ENCODE measurements at places on chromosomes 1 and 21.

DNA sequence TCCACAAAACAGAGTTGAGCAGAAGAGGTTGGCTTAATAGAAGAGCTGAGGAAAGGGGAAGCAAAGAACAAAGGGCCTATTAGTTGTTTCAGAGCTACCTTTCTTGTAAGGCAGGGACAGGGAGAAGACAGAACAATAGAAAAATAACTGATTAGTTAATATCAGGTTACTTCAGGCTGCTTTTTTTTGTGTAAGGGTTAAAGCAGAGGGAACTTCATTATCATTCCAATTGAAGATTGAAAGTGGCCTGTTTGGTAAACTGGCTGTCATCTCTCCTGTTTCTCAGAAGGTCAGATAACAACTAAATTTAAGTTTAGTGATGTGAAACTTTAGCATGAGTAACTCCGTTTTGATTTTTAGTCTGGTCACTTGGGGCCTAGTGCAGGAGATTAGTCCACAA is 22.3 kb downstream of the CDC42 start:
- no peak for DNase-seq
- H3K4me3 ChIP-seq = no peak overlapping the region
- H3K4me1 ChIP-seq = peaks cover 20% of the 10 kb centered on the region
- H3K27me3 ChIP-seq = no peaks in the 10 kb centered on the region
- H3K27ac ChIP-seq = no peak overlapping the region

DNA sequence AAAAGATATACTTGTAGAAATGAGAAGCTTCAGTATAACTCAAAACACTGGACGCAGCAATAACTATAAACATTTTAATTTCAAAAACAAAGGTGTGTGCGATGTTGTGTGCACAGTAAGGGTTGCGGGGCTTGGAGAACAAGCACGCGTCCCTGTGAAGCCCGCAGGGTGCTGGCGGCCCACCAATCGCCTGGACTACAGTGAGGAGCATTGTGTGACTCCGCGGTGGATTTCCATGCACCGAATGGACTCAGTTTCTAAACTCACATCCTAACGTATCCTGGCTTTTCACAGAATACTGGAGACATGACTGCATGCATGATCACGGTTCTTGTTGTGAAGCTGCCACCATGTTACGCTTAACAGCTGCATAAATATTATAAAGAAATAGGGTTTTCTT is 33.0 kb downstream of the NTPCR start:
- no peaks in the 10 kb centered on the region for H3K4me1 ChIP-seq
- H3K27ac ChIP-seq = no peak overlapping the region
- no peaks in the 10 kb centered on the region for H3K36me3 ChIP-seq
- no peaks in the 10 kb centered on the region for H3K27me3 ChIP-seq

GRCh38 chr1:206441336-206441967 is 28.8 kb upstream of the IKBKE start:
- DNase-seq = no peak
- H3K36me3 ChIP-seq = peaks cover 100% of the 10 kb centered on the region
- no peak overlapping the region for H3K4me3 ChIP-seq
- H3K4me1 ChIP-seq = peaks cover 20% of the 10 kb centered on the region

- H3K27ac ChIP-seq = no peak overlapping the region
- no peaks in the 10 kb centered on the region for H3K27me3 ChIP-seq
- H3K4me1 ChIP-seq = peaks cover 21% of the 10 kb centered on the region
- no peak overlapping the region for H3K4me3 ChIP-seq
- no peak for DNase-seq
Measured at GRCh38 chr1:54255026-54255702, 55.2 kb downstream of the MRPL37 start.

DNA sequence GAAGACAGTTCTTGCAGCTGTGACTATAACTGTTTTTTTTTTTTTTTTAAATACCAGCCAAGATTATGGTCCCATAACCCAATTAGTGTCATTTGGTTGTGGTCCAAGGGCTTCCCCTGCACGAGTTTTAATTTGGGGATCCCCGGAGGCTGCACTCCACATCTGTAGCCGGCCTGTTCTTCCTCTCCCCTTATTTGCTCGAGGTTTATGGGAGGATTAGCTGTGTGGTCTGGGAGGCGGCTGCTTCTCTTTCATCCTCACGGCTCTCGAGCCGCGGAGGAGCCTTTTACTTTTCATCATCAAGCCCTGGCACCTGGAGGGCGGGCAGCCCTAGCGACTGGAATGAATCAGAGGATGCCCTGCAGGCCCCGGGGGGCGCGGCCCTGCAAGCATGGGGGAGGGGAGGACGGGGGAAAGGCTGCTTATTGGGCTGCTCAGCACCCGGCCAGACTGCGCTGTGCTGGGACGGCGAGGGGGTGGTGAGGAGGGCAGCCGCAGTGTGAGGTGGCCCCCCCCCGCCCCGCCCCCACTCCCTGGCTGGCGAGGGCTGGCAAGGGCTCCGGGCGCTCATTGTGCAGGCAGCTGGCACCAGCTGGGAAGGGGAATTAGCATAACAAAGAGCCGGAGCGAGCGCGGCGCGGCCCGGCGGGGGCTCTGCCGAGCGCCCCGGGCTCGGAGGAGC is 18.5 kb downstream of the SERTAD4 start:
- no peak overlapping the region for H3K27ac ChIP-seq
- no peaks in the 10 kb centered on the region for H3K36me3 ChIP-seq
- peaks cover 13% of the 10 kb centered on the region for H3K4me1 ChIP-seq
- DNase-seq = peak; percentile 42
- peak overlapping the region; percentile 59 for H3K4me3 ChIP-seq

GRCh38 chr1:224245188-224245587 is 62.1 kb downstream of the DEGS1 start:
- peak; percentile 67 for DNase-seq
- H3K4me1 ChIP-seq = peaks cover 21% of the 10 kb centered on the region
- H3K36me3 ChIP-seq = no peaks in the 10 kb centered on the region
- no peaks in the 10 kb centered on the region for H3K27me3 ChIP-seq
- H3K4me3 ChIP-seq = no peak overlapping the region

GRCh38 chr1:216456682-216457081 is 33.4 kb upstream of the USH2A start:
- H3K27me3 ChIP-seq = no peaks in the 10 kb centered on the region
- no peaks in the 10 kb centered on the region for H3K36me3 ChIP-seq
- no peak overlapping the region for H3K4me3 ChIP-seq

GRCh38 chr1:228034954-228035837 is 28.4 kb downstream of the WNT3A start:
- no peak overlapping the region for H3K4me3 ChIP-seq
- peaks cover 62% of the 10 kb centered on the region for H3K27me3 ChIP-seq
- DNase-seq = no peak
- H3K36me3 ChIP-seq = no peaks in the 10 kb centered on the region
- H3K27ac ChIP-seq = no peak overlapping the region

- no peaks in the 10 kb centered on the region for H3K36me3 ChIP-seq
- no peak overlapping the region for H3K27ac ChIP-seq
- no peak overlapping the region for H3K4me3 ChIP-seq
- DNase-seq = no peak
Measured at GRCh38 chr1:56146449-56146848, 432.9 kb downstream of the PLPP3 start.

GRCh38 chr1:116306102-116306501 is 66.9 kb upstream of the ATP1A1 start:
- H3K27ac ChIP-seq = no peak overlapping the region
- H3K4me3 ChIP-seq = no peak overlapping the region
- H3K4me1 ChIP-seq = no peaks in the 10 kb centered on the region
- DNase-seq = no peak
- H3K27me3 ChIP-seq = no peaks in the 10 kb centered on the region

- H3K4me3 ChIP-seq = no peak overlapping the region
- DNase-seq = no peak
- peaks cover under 1% of the 10 kb centered on the region for H3K36me3 ChIP-seq
- no peaks in the 10 kb centered on the region for H3K27me3 ChIP-seq
Measured at GRCh38 chr1:13801655-13802486, 101.9 kb downstream of the PRDM2 start.

GRCh38 chr1:198361237-198361767 is 179.2 kb downstream of the ATP6V1G3 start:
- DNase-seq = no peak
- H3K27me3 ChIP-seq = no peaks in the 10 kb centered on the region
- no peaks in the 10 kb centered on the region for H3K4me1 ChIP-seq
- H3K4me3 ChIP-seq = no peak overlapping the region

- H3K27ac ChIP-seq = peak overlapping the region; percentile 44
- peaks cover 22% of the 10 kb centered on the region for H3K4me1 ChIP-seq
- peaks cover 22% of the 10 kb centered on the region for H3K36me3 ChIP-seq
Measured at GRCh38 chr21:33761441-33762036, 119.2 kb downstream of the ITSN1 start.

DNA sequence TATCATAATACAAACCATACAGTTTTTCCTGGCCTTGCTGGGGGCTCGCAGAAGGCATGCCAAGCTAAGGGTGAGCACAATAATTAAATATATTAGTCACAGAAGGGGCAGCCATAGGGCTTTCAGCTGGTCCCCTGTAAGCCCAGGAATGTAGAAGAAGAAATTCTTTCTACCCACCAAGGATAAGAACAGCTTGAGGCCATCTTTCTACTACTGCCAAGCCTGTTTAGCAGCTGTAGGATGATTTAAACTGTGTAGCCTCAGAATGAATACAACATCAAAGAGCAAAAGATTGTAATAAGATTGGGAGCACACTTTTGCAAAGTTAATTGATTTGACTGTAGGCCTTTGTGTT is 171.5 kb downstream of the LRRC7 start:
- H3K27ac ChIP-seq = no peak overlapping the region
- no peak overlapping the region for H3K4me3 ChIP-seq
- no peaks in the 10 kb centered on the region for H3K27me3 ChIP-seq
- no peak for DNase-seq

DNA sequence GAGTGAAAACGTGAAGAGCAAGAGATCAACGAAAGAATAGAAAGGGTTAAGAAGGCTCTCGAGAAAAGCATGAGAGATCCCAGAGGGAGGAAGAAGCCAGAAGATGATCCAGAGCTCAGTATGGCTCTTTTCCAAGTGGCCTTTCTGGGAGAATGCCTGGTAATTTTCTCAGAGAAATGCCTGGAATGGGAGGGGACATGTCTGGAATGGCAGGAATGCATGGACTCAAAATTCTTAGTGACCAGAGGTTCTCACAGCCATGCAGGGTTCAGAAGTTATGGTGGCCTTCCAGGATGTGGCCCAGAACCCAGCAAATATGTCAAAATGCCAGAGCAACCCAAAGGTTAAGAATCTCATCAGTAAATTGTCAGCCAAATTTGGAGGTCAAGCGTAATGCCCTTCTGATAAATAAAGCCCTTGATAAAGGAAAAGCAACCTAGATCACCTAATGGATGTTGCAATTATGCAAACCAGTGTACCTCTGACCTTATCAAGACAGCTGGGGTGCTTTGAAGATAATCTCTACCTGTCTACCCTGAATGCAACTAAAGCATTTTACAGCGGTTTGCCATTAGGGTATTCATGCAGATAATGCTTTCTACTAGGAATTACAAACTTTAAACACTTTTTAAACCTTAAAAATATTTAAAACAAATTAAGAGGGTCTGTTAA is 53.1 kb downstream of the NBPF6 start:
- H3K27ac ChIP-seq = no peak overlapping the region
- H3K4me1 ChIP-seq = no peaks in the 10 kb centered on the region
- H3K36me3 ChIP-seq = no peaks in the 10 kb centered on the region
- H3K27me3 ChIP-seq = no peaks in the 10 kb centered on the region

GRCh38 chr1:1573843-1574720 is 581 bp downstream of the SSU72 start:
- H3K27me3 ChIP-seq = no peaks in the 10 kb centered on the region
- peak; percentile 58 for DNase-seq
- H3K36me3 ChIP-seq = no peaks in the 10 kb centered on the region

DNA sequence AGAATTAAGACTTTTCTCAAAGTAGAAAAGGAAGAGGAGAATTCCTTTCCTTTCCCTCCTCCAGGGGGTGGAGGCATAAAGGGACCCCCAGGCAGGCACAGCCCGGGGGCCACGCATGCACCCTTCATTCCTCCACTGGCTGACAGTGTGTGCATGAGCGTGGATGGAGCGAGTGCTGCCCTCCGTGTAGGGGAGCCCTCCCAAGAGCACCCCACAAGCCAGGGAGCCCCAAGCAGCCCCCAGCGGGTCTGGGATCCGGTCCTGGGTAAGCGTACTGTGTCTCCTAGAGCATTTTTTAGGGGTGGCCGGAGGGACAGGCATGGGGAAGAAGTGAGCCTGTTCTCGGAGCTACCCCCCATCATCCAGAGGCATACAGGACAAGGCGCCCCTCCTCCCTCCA is 120.5 kb downstream of the SIK1 start:
- no peaks in the 10 kb centered on the region for H3K27me3 ChIP-seq
- H3K27ac ChIP-seq = no peak overlapping the region
- no peak for DNase-seq

DNA sequence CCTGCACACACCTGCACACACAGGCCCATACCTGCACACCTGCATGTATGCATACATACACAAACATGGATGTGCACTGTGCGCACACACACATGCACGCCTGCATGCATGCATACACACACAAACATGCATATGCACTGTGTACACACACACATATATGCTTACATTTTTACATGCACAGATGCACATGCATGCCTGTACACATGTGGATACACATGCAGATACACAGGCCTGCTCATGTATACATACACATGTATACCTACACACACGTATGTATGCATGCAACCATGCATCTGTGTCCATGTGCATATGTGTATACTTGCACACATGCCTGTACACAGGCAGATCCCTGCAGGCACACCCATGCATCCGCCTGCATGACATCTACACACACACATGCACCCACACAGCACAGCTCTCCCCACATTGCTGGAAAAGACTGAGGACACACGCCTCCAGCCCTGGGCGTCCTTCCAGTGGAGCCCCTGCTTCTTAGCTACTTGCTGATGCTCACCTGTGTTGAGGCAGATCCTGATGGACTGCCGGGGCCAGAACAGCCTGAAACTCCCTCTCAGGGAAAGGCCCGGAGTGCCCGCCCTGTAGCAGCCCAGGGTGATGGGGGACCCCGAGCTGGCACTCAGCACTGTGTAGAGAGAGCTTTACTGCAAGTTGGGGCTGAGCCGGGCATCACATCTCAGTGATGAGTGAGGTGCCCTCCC is 28.6 kb downstream of the KRTAP10-1 start:
- H3K4me1 ChIP-seq = peaks cover 3% of the 10 kb centered on the region
- DNase-seq = no peak
- peaks cover 47% of the 10 kb centered on the region for H3K27me3 ChIP-seq
- H3K27ac ChIP-seq = no peak overlapping the region

- H3K27ac ChIP-seq = peak overlapping the region; percentile 83
- H3K4me3 ChIP-seq = peak overlapping the region; percentile 58
- H3K36me3 ChIP-seq = peaks cover 20% of the 10 kb centered on the region
- H3K4me1 ChIP-seq = peaks cover 19% of the 10 kb centered on the region
- DNase-seq = no peak
Measured at GRCh38 chr1:37994886-37995566, 5.2 kb upstream of the SF3A3 start.

DNA sequence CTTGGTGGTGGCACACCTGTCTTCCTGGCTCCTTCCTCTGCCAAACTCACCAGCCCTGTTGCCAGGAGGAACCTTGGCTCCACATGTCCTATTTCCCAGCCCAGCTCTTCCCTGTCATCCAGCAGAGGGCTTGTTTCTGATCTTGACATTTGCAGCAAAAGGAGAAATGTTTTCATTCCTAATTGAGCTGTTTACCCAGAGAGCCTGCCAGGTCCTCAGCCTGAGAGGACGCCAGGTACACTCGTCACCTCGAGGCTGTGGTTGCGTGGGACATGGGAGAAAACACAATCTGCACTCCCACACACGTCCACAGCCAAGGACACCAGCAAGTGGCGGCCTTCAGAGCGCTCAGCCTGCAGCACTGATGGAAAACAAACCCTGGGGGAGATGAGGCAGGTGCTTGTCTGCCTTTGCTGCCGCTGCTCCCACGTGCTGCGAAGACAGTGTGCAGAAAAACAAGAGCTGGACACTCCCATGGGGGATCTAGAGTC is 132.8 kb upstream of the CD34 start:
- peak; percentile 33 for DNase-seq
- H3K4me1 ChIP-seq = peaks cover 30% of the 10 kb centered on the region
- H3K27me3 ChIP-seq = no peaks in the 10 kb centered on the region
- no peaks in the 10 kb centered on the region for H3K36me3 ChIP-seq
- no peak overlapping the region for H3K4me3 ChIP-seq
